ENCODE measurements at places on chromosomes 3 and 15. TPM values are rescaled to one million over a fixed set of nuclear protein-coding genes. Genes with fewer than 3 reads are reported as not detected.

The CD96 gene
- total RNA-seq = not detected

The IL20RB gene
- total RNA-seq = 291 TPM

The LMAN1L gene
- total RNA-seq = under 0.01 TPM

The ARGFX gene
- total RNA-seq = not detected

The CLRN1 gene
- total RNA-seq = not detected

Measured in bronchial epithelial cell (primary cell).